ENCODE measurements at places on chromosomes 3 and 15.

DNA sequence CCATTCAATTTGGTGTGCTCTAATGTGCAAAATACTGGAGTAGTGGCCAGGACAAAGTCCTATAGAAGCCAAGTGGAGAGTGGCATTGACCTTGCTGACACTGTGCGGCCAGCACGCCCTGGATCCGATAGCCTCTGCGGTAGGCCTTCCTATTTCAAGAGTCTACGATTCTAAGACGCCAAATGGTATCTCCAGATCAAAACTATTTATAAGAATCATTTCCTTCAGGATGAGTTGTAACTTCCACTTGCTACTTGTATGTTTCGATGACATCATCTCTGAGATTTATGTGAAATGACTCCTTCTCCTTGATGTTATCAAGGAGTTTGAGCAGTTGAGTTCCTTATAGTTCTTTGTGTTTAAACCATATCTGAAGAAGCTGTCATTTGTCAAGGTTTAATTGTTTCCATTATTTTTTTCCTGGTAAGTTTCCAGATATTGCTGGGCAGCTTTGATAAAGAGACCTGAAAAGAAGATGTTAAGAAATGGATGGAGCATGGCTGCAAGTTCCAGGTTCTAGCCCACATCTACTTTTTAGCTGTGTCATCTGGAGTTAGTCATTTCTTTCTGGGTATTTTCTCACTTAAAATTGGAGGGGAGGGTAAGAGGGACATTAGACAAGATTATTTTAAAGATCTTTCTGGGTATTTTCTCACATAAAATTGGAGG, 71.8 kb downstream of the TMEM44 start:
- H3K4me3 ChIP-seq = no peak overlapping the region
- H3K4me1 ChIP-seq = peaks cover 6% of the 10 kb centered on the region
- H3K27ac ChIP-seq = no peak overlapping the region
- peaks cover 26% of the 10 kb centered on the region for H3K27me3 ChIP-seq
- H3K36me3 ChIP-seq = no peaks in the 10 kb centered on the region

DNA sequence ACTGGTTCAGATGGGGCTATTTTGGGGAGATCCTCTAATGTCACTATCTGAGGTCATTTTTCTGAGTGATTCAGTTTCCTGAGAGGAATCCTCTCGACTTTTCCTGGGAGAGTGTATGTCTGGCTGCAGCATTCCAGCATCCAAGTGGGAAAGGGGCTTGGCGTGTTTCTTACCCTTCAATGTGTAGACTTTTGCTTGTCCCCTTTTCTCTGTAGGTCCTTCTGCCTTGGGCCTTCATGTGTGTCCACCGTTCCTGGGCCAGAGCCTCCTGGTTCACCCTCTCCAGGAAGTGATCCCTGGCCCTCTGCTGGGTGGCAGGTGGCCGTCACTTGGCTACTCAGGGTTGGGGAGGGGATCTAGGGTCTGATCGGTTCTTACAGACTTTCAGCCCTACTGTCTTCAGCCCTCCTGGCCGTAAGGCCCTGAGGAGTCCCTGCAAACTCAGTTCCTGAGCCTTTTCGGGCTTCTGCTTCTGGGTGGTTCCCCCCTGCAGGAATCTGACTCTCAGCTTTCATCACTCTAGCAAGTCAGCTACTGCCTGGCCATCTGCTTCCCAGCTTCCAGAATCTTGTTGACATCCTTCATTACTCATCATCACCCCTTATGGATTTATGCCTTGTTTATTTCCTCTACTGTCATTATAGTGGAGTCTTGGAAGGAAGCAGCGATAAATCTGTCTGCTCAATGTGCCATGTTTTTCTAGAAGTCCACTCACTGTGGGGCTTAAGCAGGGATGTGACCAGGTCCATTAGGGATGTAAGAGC, 36.5 kb downstream of the GOLGA6L10 start:
- no peaks in the 10 kb centered on the region for H3K27me3 ChIP-seq
- H3K4me3 ChIP-seq = no peak overlapping the region
- H3K36me3 ChIP-seq = no peaks in the 10 kb centered on the region
- H3K4me1 ChIP-seq = no peaks in the 10 kb centered on the region

GRCh38 chr3:5213574-5213966, 26.1 kb downstream of the EDEM1 start:
- DNase-seq = no peak
- H3K27me3 ChIP-seq = no peaks in the 10 kb centered on the region
- H3K4me1 ChIP-seq = peaks cover 17% of the 10 kb centered on the region
- no peak overlapping the region for H3K4me3 ChIP-seq
- peak overlapping the region; percentile 74 for H3K27ac ChIP-seq
- H3K36me3 ChIP-seq = peaks cover 20% of the 10 kb centered on the region

GRCh38 chr3:194270627-194271459, 80.3 kb downstream of the CPN2 start:
- H3K27me3 ChIP-seq = peaks cover 19% of the 10 kb centered on the region
- no peak overlapping the region for H3K4me3 ChIP-seq
- no peak overlapping the region for H3K27ac ChIP-seq
- peaks cover 2% of the 10 kb centered on the region for H3K36me3 ChIP-seq
- DNase-seq = no peak
- peaks cover 18% of the 10 kb centered on the region for H3K4me1 ChIP-seq

GRCh38 chr3:87161013-87161412, 66.1 kb upstream of the CHMP2B start:
- no peak overlapping the region for H3K4me3 ChIP-seq
- H3K4me1 ChIP-seq = no peaks in the 10 kb centered on the region
- H3K36me3 ChIP-seq = no peaks in the 10 kb centered on the region
- H3K27me3 ChIP-seq = peaks cover 9% of the 10 kb centered on the region
- H3K27ac ChIP-seq = no peak overlapping the region

All from T-helper 17 cell (primary cell).